Neuronal stem cell (in vitro differentiated cells): ENCODE measurements at places on chromosomes 2 and 18.

DNA sequence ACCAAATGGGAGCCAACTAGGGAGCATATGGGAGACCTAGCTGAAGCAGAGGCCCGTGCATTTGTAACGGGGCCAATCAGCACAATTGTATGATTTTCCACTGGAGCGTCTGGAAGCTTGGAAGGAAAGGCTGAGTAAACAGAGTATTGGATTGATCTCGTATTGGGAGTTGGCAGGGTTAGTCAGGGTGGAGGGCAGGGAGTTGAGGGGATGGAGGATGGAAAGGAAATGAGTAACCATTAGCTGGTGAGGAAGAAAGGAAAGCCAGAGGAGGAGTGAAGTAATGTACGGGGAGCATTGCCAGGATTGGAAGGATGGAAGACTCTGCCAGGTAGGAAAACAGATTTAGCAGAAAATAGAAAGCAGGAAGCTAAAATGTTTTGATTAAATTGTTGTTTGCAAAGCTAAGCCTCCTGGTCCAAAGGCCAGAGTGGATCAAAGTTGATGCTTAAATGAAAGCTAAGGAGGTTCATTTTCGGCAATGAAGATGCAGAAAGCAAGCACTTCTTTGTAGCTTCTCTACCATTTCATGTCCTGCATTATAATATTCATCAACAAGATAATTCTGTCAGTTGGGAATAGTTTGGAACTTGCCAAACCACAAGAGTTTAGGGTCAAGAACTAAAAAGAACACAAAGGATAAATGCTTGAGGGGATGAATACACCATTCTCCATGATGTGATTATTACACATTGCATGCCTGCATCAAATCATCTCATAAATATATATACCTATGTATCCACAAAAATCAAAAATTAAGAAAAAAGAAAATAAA is 75.6 kb upstream of the TTN start:
- no peaks in the 10 kb centered on the region for H3K27me3 ChIP-seq
- no peak for DNase-seq

DNA sequence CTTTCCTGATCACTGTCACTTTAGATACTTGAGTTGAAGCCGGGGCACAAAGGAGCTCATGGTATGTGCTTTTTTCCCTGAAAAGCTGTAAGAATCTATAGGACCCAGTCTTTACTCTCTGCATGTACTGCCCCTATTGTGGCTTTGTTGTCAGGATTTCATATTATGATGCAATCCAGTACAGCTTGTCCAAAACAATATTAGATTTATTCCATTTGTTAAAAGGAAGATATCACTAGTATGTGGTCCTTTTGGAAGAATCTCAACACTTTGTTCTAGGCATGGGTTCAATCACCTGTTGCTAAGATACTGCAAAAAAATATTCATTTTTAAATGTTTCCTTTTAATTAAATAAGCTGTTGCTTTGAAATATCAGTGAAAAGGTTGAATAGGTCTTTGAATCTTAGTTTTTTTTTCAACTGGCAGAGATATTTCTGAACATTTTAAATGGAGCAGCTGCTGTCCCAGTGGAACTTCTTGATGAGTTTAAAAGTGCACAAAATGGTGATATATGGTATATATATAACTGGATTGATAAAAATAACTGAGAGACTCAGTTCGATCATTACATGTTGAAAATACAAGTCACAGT is 256.6 kb upstream of the NT5C1B start:
- no peaks in the 10 kb centered on the region for H3K27me3 ChIP-seq
- no peak overlapping the region for H3K27ac ChIP-seq
- no peaks in the 10 kb centered on the region for H3K36me3 ChIP-seq
- H3K4me3 ChIP-seq: no peak overlapping the region
- H3K4me1 ChIP-seq: peaks cover 2% of the 10 kb centered on the region

- no peak overlapping the region for H3K4me3 ChIP-seq
- peaks cover 8% of the 10 kb centered on the region for H3K4me1 ChIP-seq
- peaks cover 4% of the 10 kb centered on the region for H3K27me3 ChIP-seq
- no peak for DNase-seq
- H3K36me3 ChIP-seq: no peaks in the 10 kb centered on the region
Observed at GRCh38 chr2:9095690-9096089, 92.2 kb upstream of the MBOAT2 start.

DNA sequence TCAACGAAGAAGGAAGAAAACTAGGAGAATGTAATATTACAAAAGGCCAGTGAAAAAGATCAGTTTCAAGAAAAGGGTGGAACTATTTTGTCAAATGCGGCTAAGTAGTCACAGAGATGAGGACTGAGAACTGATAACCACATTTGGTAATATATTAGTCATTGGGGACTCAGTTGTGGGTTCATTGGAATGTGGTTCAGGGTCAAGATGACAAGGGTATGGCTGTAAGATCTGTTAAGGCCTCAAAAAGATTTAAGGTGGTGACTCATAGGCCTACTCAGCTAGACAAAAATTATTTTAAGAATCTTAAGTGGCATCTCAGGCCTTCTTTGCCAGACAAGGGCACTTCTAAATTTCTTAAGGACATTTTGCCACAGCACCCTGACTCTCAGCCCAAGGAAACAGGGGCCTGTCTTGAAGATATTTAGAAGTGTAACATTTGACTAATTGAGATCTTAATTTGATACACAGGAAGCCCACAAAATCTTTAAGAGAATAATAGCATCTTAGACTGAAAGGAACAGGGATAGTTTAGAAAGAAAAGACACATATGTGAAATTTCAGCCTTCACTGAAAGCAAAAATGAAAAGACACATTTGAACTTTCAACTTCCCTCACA is 81.3 kb downstream of the STRADB start:
- no peak overlapping the region for H3K27ac ChIP-seq
- H3K4me1 ChIP-seq: no peaks in the 10 kb centered on the region
- H3K27me3 ChIP-seq: peaks cover 3% of the 10 kb centered on the region
- no peak overlapping the region for H3K4me3 ChIP-seq
- H3K36me3 ChIP-seq: no peaks in the 10 kb centered on the region
